Stimulated activated CD4-positive, alpha-beta T cell treated with anti-CD3 and anti-CD28 coated beads, Interleukin-1b, Interleukin-23, amount 100 ng/mL, for 1 hour (primary cell): ENCODE measurements at places on chromosomes 4 and X.

DNA sequence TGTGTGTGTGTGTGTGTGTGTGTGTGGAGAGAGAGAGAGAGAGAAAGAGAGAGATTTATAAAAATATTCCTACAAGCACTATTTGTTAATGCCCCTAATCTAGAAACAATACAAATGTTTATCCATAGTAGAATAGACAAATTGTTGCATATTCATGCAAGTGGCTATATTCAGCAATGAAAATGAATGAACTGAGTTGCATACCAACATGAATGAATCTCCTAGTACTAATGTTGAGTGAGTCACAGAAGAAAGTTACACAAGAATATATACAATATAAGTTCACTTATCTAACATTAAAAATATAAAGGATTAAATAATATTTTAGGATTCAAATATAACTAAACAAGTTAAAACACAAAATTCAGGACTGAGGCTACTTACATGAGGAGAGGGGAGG is 456.8 kb upstream of the AMOT start:
- no peak for DNase-seq

- DNase-seq, result no peak
Observed at GRCh38 chr4:168803732-168804131, 206.3 kb downstream of the CBR4 start.

DNA sequence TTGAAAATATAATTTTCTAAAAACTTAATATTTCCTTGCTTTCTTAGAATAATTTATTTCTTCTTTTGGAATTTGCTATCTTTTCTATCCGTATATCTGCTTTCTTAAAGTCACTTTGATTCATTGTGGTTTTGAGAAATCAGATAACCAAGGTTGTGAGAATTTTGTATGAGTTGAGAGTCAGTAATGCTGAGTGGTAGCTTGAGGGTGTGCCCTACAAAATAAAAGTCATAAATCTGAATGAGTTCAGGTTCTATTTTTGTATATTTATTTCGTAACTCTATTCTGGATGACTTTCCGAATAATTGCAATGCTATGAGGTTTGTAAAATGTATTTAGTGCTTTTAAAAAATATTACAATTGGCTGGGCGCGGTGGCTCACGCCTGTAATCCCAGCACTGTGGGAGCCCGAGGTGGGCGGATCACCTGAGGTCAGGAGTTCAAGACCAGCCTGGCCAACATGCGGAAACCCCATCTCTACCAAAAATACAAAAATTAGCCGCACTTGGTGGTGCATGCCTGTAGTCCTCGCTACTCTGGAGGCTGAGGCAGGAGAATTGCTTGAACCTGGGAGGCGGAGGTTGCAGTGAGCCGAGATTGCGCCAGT is 8.9 kb downstream of the COPS4 start:
- DNase-seq, result no peak

DNA sequence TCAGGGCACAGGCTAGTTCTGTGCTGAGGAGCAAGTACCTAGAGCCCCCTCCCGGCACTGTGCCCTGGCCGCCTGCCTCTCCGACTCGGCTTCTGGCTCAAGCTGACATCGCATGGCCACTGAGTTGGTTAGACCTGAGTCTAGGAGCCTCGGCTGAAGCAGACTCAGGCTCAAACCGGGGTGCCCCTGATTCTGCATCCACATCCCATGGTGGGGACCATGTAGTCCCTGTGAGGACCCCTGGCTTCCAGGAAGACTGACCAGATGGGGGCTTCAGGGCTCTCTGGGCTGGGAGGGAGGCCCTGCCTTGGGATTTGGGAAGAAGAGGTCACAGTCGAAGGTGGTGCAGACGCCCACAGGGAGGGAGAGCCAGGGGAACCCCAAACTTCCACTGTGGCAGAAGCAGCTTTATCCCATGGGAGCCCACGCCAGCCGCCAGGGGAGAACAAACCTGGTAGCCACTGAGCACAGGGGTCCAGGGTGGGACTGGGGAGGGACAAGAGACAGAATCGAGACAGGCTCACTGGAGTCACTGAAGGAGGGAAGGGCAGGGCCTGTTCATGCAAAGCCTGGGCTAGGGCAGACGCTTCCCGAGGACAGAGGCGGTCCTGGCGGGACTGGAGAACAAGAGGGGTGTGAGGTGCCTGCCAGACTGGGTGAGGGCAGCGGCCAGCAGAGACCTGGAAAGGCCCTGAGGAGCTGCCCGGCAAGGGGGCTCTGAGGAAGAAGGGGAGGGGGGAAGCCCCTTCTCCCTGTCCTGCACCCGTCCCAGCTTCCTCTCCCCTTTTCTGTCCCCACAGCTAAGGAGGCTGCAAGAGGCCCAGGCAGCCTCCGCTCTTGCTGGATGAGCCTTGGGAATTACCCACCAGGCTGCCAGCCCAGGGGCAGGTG is 1.1 kb downstream of the PDE6B start:
- DNase-seq, result no peak

GRCh38 chrX:153560000-153560399 is 38.9 kb downstream of the CCNQ start:
- DNase-seq, result no peak

DNA sequence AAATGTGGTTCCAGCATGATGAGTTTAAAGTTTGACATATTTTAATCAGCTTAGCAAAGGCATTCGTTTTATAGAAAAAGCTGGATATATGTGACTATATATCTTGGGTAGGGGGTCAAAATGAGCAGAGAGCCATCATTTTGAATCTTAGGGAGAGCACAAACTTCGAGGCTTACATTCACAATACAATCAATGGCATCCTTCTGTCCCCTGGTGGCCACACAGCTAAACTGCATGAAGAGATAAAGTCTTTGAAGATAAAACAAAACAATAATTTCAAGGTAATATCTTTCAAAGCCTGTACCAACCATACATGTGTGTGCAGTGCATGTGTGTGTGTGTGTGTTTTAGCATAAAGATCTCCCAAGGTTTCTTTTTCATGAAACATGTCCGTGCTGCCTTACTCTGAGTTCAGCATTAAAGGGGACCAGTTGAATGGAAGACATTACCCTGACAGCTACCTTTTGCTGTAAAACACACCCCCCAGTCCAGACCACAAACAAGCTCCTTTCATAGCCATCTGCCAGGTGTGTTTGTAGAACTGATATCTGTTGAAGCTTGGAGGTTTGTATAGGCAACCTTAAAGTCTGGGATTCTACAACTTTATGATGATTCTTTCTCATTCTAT is 22.0 kb downstream of the DYNLT3 start:
- peak; percentile 19 for DNase-seq

DNA sequence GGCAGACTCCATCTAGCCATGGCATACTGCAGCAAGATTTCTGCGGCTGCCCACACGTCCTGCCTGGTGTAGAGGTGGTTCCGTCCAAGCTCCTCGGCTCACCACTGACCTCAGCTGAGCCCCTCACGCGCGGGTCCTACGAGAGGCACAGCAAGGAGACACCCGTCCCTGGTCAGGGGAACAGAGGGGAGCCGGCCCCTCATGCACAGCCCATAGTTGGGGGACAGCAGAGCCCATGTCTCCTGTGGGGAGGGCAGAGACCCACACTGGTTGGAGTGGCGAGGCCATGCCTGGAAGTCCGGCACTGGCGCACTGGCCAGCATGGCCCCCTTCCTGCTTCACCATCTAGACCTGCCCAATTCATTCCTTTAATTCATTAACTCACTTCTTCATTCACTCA is 80.8 kb downstream of the HTRA3 start:
- no peak for DNase-seq

DNA sequence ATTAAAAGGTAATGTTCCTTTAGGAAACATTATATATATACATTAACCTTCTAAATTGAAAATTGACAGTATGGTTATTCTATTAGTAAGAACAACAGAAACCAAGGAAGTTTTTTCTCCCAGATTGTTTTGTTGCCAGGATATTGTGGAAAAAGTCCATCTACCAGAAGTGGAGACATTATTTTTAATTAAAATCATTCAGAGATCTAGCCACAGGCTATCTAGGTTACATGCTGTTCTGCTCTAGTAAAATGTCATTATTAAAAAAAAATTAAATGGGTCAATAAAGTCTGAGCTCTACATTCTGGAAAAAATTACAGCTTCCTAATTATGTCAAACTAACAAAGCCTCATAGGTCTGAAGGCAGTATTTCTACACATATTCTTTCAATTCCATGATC is 74.3 kb downstream of the NSG1 start:
- no peak for DNase-seq

GRCh38 chr4:184406958-184407391 is 67.4 kb downstream of the IRF2 start:
- no peak for DNase-seq

- DNase-seq, result no peak
Observed at GRCh38 chr4:32462944-32463343, 1742.8 kb downstream of the PCDH7 start.

DNA sequence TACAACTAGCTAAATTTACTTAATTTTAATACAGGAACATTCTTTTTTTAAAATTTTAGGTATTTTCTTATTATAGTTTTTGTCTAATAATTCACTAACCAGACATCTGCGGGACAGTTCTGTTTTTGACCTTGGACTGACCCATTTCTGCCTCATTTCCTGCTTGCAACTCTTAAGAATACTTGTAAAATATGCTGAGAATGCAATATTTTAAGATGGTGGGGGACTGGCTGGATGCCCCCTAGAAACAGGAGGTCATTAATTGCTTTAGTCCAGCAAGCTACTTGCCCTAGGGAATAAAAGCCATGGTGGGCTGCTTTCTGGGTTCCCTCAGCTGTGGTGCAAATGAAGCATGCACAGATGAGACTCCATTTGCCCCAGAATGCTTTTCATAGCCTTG is 2348.4 kb downstream of the PCDH7 start:
- DNase-seq, result no peak

DNA sequence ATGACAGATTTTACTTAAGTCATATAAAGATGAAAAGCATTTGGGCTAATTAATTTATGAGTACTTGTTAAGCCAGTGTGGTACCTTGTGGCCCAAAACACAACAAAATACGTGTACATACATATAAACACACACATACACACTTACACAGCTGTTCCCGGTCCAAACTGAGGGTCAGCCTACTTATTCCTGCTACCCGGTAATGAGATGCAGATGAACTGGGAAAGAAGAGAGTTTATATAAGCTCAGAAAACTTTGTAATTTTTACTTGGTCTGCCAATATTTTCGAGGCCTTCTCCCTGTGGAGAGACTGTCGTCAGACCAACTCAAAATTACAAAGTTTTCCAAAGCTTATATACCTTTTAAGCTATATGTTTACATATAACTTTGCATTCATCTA is 25.8 kb upstream of the PBDC1 start:
- no peak for DNase-seq

GRCh38 chr4:174451718-174452296 is 70.5 kb downstream of the HPGD start:
- DNase-seq, result no peak

DNA sequence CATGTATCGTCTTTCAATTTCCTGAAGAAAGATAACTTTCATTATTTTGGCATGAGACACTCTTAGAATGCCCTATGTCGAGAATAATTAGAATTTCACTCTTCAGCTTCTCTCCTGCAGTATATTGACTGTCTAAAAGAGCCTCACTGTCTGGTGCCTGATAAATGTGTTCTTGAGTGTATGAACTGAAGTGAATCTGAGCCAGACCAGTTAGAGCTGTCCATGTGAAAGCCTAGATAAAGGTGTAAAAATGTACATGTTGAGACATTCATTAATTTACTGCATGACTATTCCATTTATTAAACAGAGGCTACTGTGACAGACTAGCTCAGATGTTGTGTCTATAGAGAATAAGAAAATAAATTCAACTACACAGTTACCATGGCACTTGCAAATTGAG is 283.2 kb downstream of the PCDH18 start:
- DNase-seq, result no peak

- DNase-seq, result no peak
Observed at GRCh38 chr4:29541757-29542156, 1178.4 kb upstream of the PCDH7 start.

- DNase-seq, result no peak
Observed at GRCh38 chr4:57100979-57101651, 9.1 kb downstream of the IGFBP7 start.

DNA sequence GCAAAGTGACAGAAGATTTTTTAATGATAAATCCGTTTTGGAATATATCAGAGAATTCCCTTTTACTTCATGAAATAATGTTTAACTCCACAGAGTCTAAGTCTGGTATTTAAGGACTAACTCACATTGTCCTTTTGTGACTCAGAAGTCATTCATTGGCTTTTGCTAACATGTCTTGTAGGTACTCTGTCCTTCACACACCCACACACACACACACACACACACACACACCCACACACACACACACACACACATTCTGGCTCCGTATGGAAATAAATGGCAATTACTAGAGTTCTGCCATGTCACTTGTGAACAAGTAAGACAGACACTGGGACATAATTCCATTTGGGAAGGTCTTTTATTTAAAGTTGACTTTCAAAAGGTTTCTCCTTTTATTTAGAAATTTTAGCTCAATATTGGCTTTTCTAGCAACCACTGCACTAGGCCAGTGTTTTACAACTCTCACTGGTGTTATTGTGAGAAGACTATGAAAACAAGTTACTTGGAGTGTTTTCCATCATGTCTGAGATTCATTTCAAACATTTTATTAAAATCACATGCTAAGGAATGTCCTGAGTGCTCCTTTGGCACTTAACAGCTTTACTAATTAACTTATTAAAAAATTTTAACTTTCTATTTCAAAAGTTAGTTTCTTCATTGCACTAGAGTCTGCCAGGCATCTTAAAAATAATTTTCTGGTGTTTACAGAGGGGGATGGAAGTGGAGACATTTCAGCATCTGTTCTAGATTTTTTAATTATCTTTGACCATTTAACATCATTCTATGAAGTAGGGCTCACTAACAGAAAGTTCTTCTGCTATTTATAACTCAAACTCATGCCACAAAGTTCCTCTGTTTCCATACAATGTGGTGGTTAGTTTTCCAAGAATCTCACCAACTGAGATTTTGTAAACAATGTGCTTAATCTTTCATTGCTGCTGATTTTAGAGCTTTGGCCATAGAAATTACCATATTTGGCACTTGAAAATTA is 240.3 kb upstream of the GPC4 start:
- no peak for DNase-seq
